Activated naive CD4-positive, alpha-beta T cell treated with anti-CD3 and anti-CD28 coated beads, Interleukin-2, amount 10 ng/mL, durations not matched to agents 7 days and 5 days (primary cell): ENCODE measurements at places on chromosomes 3 and 15.

DNA sequence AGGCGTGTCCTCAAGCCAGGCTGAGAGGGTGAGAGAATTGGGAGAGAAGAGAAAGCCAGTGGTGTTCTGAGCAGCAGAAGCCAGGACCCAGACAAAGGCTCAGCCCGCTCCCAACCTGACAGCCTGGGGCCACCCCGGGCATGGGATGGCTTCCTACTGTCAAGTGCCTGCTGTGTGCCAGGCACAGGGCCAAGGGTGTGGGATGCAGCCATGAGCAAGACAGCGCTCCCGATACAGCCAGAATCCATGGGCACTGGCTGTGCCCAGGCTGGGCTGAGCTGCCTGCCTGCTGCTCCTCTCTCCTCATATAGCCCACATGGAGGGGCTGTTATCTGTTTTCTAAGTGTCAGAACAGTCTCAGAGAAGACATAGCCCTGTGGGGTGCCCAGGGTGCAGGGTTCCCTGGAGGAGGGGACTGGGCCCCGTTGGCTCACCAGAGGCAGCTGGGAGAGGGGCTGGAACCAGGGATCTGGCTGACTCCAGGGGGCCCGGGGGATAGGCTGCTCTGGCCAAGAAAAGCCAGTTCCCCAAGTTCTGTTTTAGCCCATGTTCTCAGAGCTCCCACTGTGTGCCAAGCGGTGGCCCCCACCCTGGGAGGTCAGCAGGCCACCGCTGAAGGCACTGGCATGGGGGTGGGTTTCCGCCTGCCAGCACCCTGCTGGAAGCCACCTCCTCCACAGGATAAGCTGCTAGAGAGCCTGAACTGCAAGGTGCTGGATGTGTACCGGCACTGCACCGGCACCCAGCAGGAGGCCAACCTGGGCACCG lies 39.0 kb downstream of the CFAP100 start:
- H3K27ac ChIP-seq, result no peak overlapping the region
- H3K4me1 ChIP-seq, result no peaks in the 10 kb centered on the region
- no peak overlapping the region for H3K4me3 ChIP-seq
- H3K36me3 ChIP-seq, result peaks cover 8% of the 10 kb centered on the region
- DNase-seq, result no peak

GRCh38 chr15:45799508-45799907 lies 164.7 kb downstream of the SQOR start:
- H3K36me3 ChIP-seq, result no peaks in the 10 kb centered on the region
- no peak overlapping the region for H3K27ac ChIP-seq
- DNase-seq, result no peak
- no peaks in the 10 kb centered on the region for H3K4me1 ChIP-seq

DNA sequence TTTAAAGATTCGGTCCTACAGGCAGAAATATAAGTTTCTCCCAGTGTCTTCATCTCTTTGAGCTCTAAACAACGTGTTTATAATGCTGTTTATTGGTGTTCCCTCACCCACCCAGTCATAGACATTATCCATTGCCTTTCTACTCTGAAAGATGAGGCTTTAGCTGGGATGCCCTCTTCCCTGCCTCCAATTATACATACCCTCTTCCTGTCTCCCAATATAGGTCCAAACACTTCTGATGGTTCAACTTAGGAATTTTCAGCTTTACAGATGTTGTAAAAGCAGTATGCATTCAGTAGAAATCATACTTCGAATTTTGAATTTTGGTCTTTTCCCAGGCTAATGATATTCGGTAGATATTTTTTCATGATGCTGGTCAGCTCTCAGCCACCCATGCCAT lies 2.6 kb downstream of the CMTM8 start:
- H3K4me1 ChIP-seq, result peaks cover 54% of the 10 kb centered on the region
- H3K4me3 ChIP-seq, result no peak overlapping the region
- peaks cover 27% of the 10 kb centered on the region for H3K27me3 ChIP-seq
- no peak for DNase-seq

- no peak for DNase-seq
- peak overlapping the region; percentile 2 for H3K27ac ChIP-seq
- peaks cover 30% of the 10 kb centered on the region for H3K4me1 ChIP-seq
- H3K36me3 ChIP-seq, result peaks cover 8% of the 10 kb centered on the region
- H3K4me3 ChIP-seq, result no peak overlapping the region
- no peaks in the 10 kb centered on the region for H3K27me3 ChIP-seq
Measured at GRCh38 chr3:66297260-66297873, 76.6 kb downstream of the SLC25A26 start.

DNA sequence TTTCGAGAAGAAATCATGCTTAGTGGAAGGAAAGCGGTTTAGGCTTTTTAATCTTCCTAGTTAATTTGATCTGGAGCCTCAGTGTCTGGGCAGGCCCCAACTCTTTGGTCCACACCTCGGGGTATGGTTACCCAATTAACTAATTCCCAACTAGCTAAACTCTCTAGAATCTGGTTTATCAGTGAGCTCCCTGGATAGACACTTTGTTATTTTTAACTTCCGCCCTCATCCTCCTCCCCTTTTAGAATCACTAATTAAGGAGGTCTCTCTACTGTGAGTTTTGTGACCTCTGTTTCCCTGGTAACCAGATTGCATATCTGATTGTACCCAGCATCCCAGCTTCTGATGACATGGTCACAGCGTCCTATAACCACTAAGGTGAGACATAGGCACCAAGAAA lies 112.2 kb downstream of the RARB start:
- peaks cover 6% of the 10 kb centered on the region for H3K27me3 ChIP-seq
- no peaks in the 10 kb centered on the region for H3K4me1 ChIP-seq
- H3K36me3 ChIP-seq, result no peaks in the 10 kb centered on the region
- H3K27ac ChIP-seq, result no peak overlapping the region
- no peak overlapping the region for H3K4me3 ChIP-seq
